ENCODE measurements at places on chromosomes 3 and 15.

DNA sequence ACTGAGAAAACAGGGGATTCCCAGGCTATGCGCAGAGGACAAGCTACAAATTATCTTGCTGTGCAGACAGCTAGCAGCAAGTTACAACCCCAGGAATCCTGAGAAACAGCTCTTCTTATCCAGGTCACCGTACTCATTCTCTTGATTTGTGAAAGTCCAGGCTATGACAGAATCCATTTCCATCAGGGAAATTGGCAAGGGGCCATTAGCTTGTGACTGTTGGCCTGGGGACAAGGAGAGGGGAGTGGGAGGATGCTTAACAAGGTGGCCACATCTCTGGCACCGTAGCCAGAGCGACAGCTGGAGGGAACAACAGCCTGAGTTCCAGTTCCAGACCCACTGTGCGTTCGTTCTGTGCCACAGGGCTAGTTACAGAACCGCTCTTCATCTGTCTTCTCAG, 44.9 kb upstream of the PLXNA1 start:
- DNase-seq = no peak

- no peak for DNase-seq
These were observed 102.1 kb downstream of the SRGAP3 start for GRCh38 chr3:9147215-9147895.

DNA sequence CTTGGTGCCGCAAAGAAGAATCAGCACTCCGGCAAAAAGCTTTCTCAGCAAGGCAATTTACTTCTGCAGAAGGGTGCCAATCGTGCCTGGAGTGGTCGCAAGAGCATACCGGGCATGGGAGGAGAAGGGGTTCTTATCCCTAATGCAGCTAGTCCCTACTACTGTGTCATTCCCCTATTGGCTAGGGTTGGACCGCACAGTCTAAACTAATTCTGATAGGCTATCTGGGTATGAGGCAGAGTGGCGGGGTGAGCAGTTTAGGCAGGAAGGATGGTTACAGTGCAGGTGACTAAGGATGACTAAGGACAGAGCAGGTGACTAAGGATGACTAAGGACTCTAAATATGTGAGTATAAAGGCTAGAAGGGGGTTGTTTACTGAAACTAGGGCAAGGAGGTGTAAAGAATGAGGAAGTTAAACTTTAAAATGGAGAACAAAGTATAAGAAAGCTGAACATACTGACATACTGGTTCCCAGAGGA, 52.9 kb downstream of the PGBD4 start:
- DNase-seq = no peak

- DNase-seq = no peak
These were observed 6.9 kb downstream of the INAFM2 start for GRCh38 chr15:40330368-40330836.

DNA sequence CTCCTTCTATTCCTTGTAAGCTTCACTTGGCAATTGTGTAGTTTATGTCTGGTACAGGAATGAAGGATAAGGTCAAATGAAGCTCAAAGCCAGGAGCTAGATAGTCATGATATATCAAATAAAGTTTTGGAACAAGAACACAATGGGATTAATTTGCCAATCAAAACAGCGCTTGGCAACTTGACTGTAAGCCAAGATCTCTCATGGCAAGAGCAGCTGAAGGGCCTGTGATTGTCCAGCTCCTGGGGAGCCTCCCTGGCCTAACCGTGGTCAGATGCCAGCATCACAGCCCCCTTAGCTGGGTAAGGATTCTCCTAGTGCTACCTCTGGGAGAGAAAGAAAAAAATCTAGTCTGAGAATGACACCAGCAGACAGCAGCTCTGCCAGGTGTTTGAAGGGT, 97.2 kb downstream of the LIPC start:
- no peak for DNase-seq

GRCh38 chr15:58182460-58183163, 44.4 kb downstream of the AQP9 start:
- DNase-seq = peak; percentile 42

- DNase-seq = no peak
These were observed 196.4 kb upstream of the UBE3A start for GRCh38 chr15:25635191-25635590.

DNA sequence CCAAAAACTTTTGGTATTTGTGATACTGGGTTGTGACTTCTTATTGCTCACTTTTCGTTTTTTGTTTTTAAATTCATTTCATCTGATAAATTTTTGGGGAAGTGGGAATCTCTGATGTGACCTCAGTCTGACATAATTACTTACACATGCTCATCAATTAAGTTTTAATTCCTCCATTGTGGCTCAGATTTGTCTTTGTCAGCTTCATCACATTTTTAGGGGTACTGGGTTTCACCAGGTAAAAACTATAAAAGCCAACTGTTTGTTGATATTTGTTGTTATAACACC, 425.3 kb upstream of the TGFBR2 start:
- DNase-seq = no peak

DNA sequence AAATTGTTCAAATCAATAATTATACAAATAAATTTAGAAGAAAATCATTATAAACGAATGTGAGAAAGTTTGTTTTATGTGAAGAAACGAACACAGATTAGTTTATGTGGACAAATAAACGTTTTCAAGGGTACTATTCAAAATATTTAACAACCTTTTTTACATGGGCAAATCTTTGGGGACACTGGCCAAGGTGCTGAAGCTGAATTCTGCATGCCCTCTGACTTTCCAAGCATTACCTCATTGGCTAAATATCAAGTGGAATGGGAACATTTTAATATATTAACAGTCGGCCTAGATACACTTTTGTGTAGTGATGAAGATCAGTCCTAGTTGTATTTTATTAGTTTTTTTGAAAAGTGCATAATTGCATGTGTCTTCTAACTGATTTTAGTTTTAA, 636.4 kb upstream of the DPPA4 start:
- DNase-seq = no peak

DNA sequence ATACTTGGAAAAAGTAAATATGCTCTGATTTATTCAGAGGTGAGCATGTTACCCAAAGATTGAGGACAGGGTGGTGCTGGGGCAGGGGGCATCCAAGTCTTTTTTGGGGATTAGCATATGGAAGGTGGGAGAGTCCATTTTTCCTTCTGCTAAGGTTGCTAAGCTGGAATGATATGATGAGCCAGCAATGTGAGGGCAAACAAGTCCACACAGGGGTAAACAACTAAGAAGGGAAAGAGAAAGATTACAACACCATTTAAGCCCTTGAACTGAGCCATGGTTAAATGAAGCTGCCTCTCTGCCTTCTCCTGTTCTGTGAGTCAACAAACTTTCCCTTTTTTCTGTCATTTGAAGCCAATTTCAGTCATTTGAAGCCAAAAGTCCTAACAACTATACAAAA, 89.0 kb downstream of the RPL22L1 start:
- DNase-seq = no peak

- DNase-seq = no peak
These were observed 19.2 kb upstream of the MYZAP start for GRCh38 chr15:57572468-57572867.

GRCh38 chr3:117161816-117162215, 452.2 kb downstream of the TUSC7 start:
- no peak for DNase-seq

DNA sequence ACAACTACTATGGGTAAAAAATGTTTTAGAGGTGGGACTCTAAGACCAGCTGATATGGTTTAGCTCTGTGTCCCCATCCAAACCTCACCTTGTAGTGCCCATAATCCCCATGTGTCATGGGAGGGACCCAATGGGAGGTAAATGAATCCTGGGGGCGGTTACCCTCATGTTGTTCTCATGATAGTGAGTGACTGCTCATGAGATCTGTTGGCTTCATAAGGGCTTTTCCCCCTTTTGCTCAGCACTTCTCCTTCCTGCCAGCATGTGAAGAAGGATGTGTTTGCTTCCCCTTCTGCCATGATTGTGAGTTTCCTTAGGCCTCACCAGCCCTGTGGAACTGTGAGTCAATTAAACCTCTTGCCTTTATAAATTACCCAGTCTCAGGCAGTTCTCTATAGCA, 45.7 kb downstream of the FAM98B start:
- DNase-seq = no peak

DNA sequence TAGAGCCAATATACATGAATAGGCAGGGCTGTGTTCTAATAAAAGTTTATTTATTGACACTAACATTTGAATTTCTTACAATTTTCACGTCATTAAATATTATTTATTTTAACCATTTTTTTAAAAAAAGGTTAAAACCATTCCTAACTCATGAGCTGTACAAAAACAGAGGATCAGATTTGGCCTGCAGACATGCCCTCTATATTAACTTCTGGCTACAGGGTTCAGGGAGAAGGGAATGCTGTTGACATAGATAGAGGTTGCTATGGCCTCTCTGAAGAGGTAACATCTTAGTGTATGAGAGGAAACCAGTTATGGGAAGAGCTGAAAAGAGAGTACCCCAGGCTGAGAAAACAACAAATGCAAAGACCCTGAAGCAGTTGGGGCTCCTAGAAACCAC, 19.1 kb upstream of the RAP2B start:
- no peak for DNase-seq

DNA sequence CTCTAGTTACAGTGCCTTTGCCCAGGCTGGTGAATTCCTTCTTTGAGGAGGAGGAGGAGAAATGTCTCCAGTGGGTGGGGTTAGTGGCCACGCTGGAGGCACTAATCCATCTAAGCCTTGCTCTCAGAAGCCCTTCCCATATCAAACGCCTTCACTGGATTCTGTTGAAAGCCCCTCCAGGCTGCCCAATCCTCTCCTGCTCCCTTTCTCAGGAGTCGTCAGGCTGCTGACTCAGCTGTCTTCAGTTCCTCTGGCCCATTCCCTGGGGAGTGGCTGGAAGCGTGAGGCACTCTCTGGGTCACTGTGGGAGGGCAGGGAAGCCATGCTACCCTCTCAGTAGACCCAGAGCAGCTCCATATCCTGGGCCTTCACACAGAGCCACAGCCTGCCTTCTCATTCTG, 2.7 kb downstream of the AP2M1 start:
- DNase-seq = no peak

GRCh38 chr3:155631323-155632019, 113.4 kb downstream of the PLCH1 start:
- no peak for DNase-seq

DNA sequence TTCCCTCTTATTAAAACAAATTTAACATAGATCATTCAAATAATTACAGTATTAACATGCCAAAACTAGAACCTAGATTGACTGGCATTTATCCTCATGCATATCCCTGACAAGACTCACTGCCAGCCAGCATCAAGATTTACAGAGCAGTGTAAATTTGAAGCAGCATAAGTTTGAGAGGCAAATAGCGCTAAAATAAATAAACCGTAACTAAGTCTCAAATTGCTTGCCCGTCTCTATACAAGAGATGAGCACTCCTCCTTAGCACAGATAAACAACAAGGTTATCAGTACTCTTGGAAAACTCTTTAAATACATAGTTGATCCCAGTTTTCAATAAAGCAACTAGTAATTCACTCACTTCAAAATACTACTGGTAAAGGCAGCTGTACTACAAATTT, 29.6 kb downstream of the MSL2 start:
- DNase-seq = no peak

DNA sequence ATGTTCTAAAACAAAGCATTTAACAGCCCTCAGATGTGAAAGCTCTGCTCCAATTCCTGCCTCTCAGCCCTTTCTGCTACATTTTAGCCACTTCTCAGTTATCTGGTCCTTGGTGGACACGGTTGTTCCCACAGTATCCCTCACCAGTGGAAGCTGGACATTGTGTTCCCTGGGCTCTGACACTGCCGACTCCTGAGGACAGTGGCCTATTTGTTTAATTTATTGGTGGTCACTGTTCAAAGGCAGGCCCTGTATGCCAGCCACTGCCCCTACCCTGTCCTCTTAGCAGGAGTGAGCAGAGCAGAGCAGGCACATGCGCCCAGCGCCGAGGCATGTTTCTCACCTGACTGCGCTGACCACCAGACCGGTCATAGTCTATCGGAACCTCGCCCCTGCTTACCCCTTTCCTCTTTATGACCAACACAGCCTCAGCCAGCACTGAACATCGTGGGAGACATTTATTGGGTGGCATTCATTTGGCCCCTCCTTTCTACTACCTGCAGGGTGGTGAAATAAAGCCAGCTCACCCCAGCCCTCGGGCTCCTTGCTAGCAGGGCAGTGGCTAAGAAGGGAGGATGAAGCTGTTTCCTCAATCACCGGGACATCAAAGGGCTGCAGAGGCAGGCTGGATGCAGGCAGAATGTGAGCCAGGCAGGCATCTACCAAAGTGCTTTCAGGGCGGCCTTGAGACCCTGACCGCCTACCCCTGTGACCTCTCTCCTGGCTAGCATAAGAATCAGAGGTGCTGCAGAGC, 54.3 kb upstream of the HACD2 start:
- no peak for DNase-seq

GRCh38 chr3:195441051-195441450, 1.8 kb downstream of the ACAP2 start:
- DNase-seq = no peak

- no peak for DNase-seq
These were observed 38.7 kb downstream of the RAB27A start for GRCh38 chr15:55250941-55251340.

GRCh38 chr3:148360051-148360450, 337.7 kb upstream of the AGTR1 start:
- no peak for DNase-seq

DNA sequence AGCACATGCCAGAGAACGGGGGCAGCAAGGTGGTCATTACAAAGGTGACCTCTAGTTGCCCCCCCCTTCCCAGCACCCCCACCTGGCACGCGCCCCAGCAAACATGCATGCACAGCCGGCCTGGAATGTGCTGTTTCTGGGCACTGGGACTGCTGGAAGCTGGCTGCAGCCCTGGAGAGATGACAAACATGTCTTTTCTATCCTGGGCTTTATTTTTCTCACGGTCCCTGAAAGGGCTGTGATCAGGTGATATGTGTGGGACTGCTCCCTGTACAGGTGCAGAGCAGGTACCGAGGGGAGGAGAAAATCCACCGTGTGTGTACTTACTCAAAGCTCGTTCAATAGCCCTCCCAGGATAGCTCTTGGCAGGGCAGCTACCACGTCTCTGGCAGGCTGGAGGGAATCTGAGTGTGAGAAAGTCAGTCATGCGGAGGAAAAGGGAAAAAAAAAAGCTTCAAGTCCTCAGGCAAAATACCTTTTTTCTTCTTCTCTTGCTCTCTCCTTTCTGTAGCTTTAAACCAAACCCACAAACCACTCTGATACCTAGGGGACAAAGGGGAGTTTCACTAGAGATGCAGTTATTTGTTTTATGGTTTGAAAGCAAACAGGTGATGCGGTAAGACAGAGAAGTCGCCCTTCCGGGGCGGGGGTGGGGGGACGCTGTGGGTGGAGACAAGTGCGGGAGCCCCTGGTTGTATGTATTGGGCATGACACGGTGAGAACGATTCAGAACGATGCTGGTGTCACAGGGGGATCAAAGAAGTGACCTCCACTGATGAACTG, 5.0 kb upstream of the HES1 start:
- no peak for DNase-seq

DNA sequence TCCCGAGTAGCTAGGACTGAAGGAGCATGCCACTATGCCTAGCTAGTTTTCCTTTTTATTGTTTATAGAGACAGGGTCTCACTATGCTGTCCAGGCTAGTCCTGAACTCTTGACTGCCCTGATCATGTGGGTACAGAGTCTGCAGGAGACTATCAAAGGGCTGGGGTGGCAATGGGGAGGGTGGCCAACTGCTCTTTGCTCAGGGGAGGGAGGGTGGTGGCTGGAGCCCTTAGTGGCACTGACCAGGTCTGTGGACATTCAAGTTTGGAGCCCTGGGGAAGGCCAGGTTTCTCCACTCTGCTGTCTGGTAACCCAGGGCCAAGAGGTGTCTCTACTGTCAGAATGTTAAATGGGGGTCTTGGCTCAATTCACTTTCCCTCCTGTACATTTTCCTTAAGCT, 122.0 kb downstream of the SEC22A start:
- no peak for DNase-seq

All from substantia nigra (tissue), 51 donors.